GM13976 (cell line): ENCODE measurements at places on chromosomes 2 and 18.

DNA sequence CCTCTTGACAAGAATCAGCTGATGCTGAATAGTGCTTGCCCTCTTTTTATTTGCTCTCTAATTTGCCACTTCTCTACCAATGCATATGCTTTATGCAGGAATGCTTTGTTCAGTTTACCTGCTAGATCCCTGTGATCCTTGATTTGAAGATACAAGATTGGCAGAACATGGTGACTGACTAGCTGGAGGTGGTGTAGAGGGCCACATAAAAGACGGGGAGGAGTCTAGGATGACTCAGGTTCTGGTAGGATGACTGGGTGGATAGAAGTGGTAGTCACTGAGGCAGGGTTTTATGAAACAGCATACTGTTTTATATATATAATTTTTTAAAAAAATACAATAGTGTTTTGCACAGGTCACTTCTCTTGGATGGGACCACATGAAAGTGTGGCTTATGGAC is 6.3 kb upstream of the ADGRF3 start:
- DNase-seq = no peak

GRCh38 chr2:168944065-168944464 is 43.0 kb downstream of the G6PC2 start:
- DNase-seq = no peak

DNA sequence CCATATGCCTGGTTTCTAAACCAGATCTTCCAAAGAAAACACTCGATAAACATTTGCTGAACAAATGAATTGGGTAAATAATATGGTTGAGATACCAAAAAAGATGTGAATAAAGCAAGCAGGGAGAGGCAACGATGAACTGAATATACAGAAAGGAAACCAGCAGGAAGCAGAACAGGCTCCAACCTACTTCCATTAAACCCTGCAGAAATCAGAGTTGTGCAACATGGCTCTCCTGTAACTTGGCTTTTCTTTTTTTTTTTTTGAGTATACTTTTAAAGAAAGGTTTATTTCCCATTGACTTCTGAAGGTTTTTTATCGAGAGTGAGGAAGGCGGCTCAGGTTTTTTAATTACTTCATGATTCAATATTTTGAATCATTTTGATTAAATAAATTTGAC is 23.5 kb downstream of the ITSN2 start:
- no peak for DNase-seq

DNA sequence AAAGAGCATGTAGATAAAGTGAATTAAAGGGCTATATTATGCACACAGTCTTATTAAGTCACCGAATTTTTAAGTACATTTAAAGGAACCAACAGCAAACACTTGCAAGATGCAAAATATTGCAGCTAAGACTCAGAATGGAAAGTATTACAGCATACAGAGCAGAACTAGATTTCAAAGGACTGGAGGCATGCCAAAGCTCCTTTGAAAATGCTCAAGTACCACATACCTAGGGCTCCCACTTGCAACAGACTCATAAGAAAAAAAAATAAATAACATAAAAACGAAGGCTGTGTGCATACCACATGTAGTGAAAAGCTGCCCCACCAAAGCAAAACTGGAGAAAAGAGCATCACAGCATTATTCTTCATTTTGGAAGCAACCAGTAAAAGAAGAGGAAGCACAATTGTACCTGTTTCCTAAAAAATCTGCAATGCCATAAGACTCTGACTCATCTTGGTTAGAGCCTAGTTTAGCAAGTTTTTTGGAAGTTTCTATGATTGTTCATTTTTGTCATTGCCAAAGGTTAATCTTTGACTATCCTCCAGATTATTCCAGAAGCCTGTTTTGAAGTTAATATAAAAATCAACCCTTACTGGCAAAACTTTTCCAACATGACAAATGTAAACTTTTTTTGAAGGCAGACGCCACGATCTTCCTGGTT is 306.0 kb upstream of the COL3A1 start:
- DNase-seq = no peak

- DNase-seq = no peak
Measured at GRCh38 chr2:145765874-145766273, 1246.0 kb upstream of the ZEB2 start.

DNA sequence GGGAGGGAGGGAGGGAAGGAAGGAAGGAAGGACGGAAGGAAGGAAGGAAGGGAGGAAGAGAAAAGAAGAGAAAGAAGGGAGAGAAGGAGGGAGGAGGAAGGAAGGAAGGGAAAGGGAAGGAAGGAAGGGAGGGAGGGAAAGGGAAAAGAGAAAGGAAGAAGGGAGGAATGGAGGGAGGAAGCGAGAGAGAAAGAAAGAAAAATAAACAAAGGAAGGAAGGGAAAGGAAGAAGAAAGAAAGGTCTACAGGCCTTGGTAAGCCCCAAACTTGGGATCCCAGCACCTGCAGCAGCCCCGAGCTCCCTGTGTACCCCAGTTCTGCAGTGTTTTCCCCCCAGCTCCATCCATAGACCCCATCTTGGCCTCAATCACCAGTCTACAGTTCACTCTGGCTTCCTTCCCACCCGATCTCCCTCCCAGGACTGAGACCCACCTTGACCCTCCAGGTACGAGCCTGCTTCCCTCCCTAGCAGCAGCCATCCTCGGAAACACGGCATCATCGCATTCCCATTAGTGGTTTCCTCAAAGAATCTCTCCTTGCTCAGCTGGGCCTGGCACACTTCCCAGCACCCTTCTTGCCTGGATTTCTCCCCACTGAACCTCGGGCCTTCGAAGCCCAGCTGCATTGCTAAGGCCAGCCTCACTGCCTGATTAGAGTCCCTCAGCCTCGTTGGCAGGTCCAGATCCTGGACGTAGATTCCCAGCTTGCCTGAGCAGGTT is 46.1 kb upstream of the SH3BP4 start:
- no peak for DNase-seq

GRCh38 chr2:147644491-147644890 is 200.3 kb upstream of the ACVR2A start:
- no peak for DNase-seq

DNA sequence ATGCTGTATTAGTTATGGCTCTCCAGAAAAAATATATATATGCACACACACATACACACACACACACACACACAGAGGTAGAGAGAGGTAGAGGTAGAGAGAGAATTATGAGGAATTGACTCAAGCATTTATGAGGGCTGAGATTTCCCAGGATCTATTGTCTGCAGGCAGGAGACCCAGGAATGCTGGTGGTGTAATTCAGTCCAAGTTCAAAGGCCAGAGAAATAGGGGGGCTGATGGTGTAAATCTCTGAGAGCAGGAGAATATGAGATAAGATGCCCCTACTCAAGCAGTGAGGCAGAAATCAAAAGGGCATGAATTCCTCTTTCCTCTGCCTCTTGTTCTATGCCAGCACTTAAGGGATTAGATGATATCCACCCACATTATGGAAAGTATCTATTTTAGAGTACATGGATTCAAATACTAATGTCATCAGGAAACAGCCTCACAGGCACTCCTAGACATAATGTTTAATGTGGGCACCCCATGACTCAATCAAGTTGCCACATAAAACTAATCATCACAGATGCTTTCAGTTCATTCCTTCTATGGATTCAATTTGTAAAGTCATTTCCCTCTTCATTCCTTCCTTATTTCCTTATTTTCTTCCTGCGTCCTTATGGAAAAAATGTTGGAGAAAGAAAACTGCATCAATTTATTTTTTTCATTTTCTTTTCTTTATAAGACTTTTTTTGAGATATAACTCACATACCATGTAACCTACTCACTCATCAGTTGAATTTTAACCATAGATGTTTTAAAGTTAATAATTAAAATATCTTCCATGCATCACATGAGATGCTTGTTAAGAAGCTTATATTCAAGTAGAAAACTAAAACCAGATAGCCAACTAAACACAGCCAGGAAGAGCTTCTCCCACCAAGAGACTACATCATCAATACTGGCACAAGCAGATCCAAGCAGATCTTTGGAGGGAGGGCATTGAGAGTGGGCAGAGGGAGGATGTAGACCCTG is 406.2 kb downstream of the MBD2 start:
- no peak for DNase-seq

GRCh38 chr2:98588880-98589431 is 19.4 kb downstream of the COA5 start:
- peak; percentile 3 for DNase-seq

GRCh38 chr18:39627936-39628335 is 2062.3 kb upstream of the CELF4 start:
- no peak for DNase-seq

DNA sequence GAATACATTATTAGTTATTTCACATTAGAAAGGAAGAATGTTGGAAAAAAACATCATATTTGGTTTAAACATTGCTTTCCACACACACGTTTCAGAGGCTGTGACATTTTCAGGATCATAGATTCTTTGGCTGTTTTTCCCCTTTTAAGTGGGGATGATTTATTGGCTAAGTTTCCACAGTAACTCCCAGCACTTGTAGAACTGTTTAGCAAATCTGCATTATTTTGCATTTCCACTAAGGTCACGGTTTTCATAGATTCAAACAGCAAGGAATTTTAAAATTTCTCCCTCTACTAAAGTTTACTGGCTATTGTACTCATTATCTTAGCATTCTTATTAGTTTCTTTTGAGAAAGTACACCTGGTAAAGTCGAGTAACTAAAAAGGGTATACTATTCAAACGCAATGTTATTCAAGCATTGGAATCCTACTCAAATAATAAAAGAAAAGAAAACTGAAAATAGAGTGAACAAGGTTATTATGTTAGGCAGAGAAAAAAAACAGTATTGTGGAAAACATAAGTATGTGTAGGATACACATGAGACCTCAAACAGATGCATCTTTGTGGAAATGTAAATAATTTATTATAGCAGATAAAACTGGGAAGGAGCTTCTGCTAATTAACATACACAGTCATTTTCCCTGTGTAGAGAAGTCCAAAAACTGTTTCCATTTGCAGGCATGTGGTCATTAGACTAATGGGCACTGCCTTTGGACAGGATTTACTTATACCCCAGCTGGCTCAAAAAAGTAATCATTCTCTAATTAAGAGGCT is 633.8 kb downstream of the NRXN1 start:
- DNase-seq = no peak
